ENCODE measurements at places on chromosomes 1 and 21.

GRCh38 chr1:228058172-228058948, 24.1 kb upstream of the ARF1 start:
- no peak for DNase-seq

DNA sequence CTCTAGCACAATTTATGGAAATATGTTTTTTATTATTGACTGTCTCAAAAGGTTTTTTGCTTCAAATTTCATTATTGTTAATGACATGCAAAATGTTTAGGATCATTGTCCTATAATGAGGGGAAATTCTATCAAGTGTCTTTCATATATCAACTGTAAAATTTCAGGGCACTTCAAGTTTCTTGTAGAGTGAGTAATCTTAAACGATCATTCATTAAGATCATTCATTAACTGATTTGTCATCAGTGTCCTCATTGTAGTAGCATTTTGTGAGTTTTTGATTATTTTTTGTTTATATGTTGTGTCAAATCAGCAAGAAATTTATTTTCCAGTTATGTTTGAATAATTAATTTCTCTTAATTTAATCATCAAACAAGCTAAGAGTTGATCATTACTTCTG, 111.8 kb upstream of the PRDX6 start:
- DNase-seq = no peak

DNA sequence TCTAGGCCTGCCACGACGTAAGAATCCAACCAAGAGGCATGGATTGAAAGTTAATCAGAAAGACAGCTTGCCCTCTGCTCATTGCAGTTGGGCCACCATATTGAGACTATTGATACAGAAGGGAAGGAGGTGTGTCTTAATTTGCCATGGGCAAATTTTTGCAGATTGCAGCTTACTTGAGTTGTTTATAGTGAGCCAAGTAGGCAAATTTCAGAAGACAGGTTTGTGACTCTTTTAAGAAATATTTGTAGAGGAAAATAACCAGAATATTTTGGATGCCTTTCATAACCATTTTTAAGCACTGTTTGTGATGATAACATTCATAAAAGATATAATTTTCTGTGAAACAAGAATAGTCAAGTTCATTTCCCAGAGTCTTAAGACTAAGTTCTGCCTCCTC, 74.1 kb downstream of the PRDM2 start:
- no peak for DNase-seq

DNA sequence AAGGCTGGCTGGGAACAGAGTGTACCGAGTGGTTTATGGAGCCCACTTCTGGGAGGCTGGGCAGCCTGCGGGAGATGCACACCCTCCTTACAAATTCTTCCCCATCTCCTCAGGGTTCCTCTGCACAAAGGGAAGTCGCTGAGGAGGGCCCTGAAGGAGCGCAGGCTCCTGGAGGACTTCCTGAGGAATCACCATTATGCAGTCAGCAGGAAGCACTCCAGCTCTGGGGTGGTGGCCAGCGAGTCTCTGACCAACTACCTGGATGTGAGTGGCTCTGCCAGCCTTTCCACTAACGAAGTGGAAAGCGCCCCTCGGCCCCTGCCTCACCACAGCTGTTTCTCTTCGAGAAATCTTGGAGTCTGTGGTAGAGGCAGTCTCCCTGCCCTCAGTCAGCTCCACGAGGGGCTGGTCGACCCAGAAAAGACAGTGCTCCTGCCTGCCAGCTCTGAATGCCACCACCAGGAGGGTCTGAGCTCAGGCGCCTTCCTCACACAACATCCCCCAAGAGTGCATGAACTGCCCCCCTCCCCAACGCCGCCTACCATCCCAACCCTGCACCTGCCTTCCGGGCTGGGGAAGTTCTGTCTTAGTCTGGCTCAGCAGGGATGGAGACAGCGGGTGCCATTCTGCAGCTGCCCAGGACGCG, 31.8 kb downstream of the PROK1 start:
- no peak for DNase-seq

- no peak for DNase-seq
Observed at GRCh38 chr21:43814215-43815106, 25.1 kb downstream of the RRP1 start.

GRCh38 chr1:44587796-44588460, 86.4 kb downstream of the TMEM53 start:
- no peak for DNase-seq

DNA sequence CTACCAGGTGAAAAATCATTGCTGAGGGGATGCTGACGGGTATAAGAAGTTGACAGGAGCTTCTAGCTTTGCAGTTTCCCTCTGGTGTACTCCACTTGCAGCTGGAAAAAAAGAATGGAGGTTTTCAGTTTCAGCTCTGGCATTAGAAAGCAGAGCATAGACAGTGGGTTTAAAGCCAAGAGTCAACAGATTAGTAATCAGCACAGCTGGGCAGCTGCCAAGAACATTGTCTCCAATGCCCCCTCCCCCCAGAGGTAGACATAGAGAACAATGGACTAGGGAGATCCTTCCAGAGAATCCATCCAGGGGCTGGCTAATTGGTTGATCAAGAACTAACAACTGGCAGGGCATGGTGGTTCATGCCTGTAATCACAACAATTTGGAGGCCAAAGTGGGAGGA, 10.1 kb upstream of the ZBTB8B start:
- no peak for DNase-seq

DNA sequence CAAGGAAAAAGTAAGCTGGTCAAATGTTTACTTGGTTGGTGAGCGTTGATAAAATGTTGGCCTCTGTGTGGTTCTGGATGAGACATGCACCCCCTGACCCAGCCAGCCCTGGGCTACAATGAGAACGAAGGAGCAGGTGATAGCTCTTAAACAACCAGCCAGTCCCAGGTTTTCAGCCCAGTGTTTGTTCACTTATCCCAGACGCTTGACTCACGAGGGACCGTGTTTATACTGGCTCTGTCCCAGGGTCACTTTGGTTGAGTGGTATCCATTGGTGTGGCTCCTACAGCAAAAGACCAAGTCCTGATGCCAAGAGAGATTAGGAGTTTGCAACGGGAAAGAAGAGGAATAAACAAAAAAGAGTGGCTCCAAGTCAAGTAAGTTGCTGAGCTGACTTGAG, 86.9 kb downstream of the KCNJ15 start:
- no peak for DNase-seq

DNA sequence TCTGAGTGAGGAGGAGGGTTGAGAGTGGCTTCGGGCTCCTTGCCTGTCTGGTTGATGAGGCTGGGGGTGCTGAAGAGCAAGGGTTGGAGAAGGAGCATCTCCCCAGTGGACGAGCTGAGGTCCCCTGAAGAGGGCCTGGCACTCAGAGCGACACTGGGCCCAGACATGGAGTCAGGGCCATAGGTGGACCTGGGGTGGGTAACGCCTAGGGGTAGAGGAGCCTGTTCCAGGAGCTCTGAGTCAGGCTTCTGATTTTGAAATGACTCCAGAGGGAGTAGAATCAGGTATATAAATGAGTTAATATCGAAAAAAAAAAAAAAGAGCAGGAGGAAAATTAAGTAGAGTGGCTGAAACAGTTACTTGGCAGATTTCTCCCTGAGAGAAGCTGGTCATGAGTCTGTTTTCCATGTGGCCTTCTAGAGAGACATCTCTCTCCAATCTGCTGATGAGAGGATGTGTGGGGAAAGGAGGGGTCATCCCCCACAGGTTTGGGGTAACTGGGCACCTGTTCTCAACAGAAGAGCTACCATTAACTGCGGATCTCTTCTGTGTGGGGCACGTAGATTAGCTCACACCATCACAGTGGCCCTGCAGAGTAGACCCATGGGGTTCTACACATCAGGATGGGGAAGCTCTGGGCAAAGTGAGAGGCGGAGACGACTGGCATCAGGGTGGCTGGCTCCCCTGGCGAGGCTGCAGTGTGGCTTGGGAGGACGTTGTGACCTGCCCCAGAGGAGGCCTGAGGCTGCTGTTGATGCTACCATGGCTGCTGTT, 115.5 kb downstream of the DHRS3 start:
- no peak for DNase-seq

GRCh38 chr21:38350684-38351083, 93.9 kb downstream of the KCNJ15 start:
- DNase-seq = no peak

DNA sequence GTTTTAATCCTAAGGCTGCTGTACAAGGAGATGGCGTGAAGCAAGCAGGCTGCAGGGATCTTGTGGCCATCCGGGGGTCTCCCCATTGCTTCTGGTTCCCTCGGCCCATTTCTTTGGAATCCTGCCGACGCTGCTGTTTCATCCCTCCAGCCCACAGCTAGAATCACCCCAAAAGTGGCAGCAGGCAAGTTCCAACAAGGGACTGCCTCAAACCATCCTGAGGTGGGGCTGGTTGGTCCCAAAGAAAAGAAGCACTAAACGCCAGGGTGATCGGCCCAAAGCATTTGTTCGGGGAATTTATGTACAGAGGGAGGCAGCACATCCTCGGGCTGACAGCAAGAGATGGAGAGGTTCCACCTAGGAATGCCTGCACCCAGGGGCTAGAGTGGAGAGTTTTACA, 4.5 kb upstream of the MIB2 start:
- no peak for DNase-seq

DNA sequence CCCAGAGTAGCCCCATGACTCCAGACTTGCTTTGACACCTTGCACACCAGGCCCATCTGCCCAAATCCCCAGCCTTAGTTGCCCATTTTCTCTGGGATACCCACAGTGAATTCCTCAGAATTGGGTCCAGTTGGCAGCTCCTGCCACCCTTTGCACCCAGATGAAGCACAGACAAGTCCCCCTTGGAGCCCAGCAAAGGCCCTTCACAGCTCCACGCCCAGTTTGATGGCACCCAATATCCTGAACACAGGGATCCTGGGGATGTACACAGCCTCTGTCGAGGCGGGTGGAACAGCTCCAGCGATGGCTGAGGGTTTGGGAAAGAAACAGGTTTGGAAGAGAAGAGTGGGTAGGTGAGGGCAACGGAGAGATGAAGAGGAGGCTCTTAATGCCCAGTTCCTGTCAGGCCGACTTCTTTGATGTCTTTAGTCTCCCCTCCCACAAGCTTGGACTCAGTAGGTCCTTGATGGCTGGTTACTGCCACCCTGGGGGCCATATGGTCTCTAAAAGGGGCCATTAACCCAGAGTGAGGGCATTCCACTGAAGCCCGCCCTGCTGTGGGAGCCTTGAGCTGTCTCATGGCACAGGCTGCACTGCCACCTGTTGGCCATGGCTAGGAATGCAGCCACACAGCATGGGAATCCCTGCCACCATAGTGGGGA, 21.7 kb downstream of the TMEM53 start:
- DNase-seq = peak; percentile 70

- no peak for DNase-seq
Observed at GRCh38 chr21:27168084-27168483, 201.2 kb upstream of the ADAMTS5 start.

GRCh38 chr1:10152709-10153284, 57.6 kb upstream of the KIF1B start:
- DNase-seq = peak; percentile 38

- no peak for DNase-seq
Observed at GRCh38 chr1:31380181-31380580, 7.3 kb upstream of the FABP3 start.

- no peak for DNase-seq
Observed at GRCh38 chr1:228471762-228472398, 15.3 kb upstream of the RNF187 start.

DNA sequence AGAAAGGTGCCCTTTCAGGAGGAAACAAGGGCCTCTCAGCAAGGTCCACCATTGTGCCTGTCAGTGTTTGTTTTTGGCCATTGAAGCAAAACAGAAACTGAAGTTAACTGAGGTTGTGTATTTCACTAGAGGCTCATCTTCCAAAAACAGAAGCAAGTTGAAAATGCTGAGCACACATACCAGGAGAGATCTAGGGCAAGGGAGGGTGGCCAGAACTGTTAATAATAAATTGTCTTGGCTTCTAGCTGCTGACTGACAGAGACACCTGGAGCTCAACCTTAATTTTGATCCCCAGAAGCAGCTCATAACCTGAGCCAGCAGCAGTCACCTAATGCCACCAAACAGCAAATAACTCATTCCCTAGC, 5.2 kb downstream of the AGMAT start:
- no peak for DNase-seq

- peak; percentile 27 for DNase-seq
Observed at GRCh38 chr1:181936768-181937581, 124.5 kb downstream of the ZNF648 start.

DNA sequence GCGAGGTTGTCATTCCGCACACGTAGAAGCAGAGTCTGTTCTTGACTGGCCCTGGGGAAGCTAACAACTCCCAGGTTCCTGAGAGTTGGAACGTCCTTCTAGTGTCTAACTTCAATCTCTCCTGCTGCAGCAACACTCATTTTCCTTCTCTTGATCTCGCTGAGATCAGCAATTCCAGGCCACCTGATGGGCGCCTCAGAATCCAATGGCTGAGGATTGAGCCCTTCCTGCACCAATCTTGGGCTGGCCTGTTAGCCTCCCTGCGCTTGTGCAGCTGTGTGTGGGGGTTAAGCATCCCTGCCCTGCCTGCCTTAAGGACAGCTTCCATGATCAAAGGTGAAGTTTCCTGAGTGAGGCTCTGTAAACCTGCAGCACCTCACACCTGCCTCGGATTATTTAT, 87.9 kb downstream of the SYT2 start:
- DNase-seq = no peak

DNA sequence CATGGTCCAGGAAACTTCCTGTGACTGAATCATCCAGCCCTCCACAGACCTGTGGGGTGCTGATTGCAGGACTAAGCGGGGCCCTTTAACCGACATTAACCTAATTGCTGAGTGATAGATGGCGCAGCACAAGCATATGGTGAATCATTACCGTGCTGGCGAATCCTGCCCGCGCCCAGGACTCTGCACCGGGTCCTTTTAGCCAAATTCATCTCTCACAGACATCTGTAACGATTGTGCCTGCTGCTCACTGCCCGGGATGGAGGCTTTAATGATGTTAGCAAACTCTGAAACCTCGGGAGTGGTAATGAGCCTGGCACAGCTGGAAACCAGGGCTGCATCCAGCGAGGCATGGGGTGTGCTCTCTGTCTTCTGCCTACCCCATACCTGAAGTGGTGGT, 147.3 kb upstream of the CD34 start:
- no peak for DNase-seq

- DNase-seq = no peak
Observed at GRCh38 chr1:176462674-176463378, at the start of gene PAPPA2. TSS of gene PAPPA2 (plus strand) at chr1:176463175. CDS start at chr1:176556323, 93,148 bp downstream.

DNA sequence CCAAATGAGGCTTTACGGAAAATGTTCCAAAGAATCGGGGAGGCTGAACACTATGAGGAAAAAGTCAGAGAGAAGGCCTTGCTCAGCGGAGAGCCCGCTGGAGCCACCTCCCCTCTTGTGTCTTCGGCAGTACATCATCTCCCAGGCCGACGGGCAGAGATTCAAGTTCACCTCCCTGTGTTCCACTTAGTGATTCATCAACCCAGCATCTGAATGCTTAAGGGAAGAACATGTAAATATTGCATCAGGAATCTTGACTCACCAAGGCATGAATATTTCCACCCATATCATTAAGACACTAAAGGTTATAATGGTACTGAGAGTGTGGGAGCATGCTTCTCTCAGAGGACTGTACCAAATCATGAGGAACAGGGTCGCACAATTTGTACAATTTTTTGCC, 172.5 kb downstream of the ST6GALNAC5 start:
- DNase-seq = no peak

All from activated T-cell treated with anti-CD3 and anti-CD28 coated beads for 48 hours (primary cell).